NCI-H2171 (cell line): ENCODE measurements at places on chromosomes 2 and 18.
A peak's percentile ranks its signal among the peaks of the same experiment; 100 is the strongest.

GRCh38 chr2:5098286-5098685 lies 593.9 kb upstream of the SOX11 start:
- DNase-seq: no peak

GRCh38 chr2:19769513-19769912 lies 132.3 kb downstream of the TTC32 start:
- no peak for DNase-seq

DNA sequence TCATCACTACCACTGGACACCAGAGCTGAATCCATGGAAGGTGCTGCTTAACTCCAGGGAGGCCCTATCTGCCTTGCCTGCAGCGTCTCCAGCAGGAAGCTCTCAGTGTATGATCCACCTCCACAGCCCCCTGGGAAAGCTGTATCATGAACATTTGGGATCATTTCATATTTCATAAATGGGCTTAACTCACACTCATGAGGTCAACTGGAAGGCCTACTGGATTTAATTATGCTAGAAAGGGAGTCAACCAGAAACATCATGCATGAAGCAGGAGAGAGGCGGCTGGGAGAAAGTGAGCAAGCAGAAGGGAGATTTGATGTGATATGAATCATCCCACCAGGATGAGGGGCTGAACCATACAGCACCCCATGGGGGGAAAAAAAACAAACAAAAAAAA lies 537.7 kb downstream of the TNS1 start:
- no peak for DNase-seq

DNA sequence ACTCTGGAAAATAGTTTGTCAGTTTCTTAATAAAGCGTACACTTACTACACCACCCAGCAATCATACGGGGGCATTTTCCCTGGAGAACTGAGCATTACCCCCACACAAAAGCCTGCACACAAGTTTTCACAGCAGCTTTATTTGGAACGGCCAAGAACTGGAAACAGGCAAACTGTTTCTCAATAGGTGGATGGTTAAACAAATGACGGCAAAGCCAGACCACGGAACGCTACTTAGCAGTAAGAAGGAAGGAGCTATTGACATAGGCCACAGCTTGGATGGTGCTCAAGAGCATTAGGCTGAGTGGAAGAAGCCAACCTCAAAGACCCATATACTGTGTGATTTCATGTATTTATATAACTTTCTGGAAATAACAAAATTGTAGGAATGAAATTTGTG lies 9.0 kb downstream of the MALL start:
- DNase-seq: no peak

- DNase-seq: no peak
These were observed 94.9 kb upstream of the TWSG1 start for GRCh38 chr18:9239720-9240119.

DNA sequence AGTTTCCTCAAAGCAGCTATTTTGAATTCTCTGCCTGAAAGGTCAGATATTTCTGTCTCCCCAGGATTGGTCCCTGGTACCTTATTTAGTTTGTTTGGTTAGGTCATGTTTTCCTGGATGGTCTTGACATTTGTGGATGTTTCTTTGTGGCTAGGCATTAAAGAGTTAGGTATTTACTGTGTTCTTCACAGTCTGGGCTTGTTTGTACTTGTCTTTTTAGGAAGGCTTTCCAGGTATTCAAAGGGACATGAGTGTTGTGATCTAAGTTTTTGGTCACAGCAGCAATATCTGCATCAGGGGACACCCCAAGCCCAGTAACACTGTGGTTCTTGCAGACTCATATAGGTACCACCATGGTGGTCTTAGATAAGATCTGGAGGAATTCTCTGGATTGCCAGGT lies 11.8 kb downstream of the MYO3B start:
- DNase-seq: no peak

GRCh38 chr2:219045937-219046550 lies 4.7 kb upstream of the CFAP65 start:
- DNase-seq: no peak

DNA sequence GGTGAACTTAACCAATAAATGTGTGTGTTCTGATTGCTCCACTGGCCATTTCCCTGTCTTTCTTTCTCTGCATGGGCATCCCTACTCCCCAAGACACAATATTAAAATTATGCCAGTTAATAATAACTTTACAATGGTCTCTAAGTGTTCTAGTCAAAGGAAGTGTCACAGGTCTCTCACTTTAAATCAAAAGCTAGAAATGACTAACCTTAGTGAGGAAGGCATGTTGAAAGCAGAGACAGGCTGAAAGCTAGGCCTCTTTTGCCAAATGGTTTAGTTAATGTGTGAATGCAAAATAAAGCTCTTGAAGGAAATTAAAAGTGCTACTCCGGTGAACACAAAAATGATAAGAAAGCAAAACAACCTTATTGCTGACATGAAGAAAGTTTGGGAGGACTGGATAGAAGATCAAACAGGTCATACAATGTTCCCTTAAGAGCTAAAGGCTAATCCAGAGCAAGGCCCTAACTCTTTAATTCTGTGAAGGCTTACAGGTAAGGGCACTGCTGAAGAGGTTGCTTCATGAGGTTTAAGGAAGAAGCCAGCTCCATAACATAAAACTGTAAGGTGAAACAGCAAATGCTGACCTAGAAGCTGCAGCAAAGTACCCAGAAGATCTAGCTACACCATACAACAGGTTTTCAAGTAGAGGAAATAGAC lies 44.0 kb upstream of the ARHGAP15 start:
- no peak for DNase-seq

DNA sequence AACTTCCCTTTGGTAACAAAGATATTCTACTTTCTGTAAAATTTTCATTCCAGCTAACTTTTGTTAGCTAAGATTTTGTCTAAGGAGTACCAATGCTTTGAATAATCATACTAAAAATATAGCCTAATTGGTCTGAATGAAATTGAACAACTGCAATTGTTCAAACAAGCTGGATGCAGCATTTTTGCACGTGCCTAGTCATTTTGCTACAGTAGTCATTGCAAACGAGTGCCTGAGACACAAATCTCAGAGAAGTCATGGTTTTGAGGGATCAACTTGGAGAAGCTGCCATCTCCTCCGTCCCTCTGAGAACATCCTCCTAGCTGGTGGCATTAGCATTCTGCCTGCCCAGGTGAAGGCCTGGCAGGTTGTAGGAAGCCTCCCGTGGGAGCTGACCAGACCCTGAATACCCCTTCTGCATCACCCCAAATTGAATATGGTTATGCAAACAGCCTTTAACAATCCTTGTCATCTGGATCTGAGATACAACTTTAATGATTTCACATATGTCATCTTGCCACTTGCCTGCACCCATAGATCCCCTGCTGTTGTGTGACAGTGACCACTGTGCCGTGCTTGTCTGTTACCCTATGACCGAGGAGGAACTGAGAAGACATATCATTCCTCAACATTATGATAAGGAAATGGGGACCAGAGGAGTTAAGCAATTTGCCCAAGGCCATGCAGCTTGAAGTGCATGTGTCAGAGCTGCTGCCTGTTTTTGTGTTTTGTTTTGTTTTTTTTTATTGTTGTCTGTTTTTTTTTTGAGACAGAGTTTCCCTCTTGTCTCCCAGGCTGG lies 29.1 kb upstream of the MGAT4A start:
- no peak for DNase-seq

DNA sequence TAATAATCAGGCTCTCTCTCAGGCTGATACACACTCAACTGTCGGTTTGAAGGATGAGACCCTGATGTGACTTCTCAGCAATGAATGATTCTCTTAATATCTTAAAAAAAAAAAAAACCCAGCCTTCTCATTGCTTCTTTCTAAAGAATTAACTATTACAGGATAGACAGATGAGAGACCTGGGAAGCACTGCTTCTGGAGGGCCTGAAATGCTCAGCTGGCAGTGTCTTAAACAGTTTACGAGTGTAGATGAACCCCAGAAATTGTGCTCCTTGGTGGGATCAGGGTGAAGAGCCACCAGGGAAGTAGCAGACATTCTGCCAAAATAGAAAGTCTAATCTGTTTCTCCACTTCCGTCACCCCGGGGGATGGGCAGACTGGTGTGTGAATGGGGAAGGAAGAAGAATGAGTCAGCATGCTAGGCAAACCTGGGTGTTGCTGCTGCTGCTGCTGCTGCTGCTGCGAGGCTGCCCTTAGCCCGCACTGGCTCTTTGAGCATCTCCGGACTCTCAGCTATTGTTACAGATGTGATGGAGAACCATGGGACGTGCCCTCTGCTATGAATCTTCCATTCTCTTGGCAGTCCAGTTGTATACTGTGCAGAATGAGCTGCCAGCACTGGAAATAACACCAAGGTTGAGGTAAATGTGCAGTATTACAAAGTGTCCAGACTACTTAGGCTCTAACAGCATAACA lies 158.4 kb downstream of the SETBP1 start:
- DNase-seq: no peak

GRCh38 chr18:57931038-57931437 lies 113.0 kb upstream of the NEDD4L start:
- DNase-seq: no peak

GRCh38 chr18:12257996-12258718 lies 4.0 kb downstream of the CIDEA start:
- no peak for DNase-seq

GRCh38 chr18:52427521-52428175 lies 87.7 kb downstream of the DCC start:
- DNase-seq: no peak

DNA sequence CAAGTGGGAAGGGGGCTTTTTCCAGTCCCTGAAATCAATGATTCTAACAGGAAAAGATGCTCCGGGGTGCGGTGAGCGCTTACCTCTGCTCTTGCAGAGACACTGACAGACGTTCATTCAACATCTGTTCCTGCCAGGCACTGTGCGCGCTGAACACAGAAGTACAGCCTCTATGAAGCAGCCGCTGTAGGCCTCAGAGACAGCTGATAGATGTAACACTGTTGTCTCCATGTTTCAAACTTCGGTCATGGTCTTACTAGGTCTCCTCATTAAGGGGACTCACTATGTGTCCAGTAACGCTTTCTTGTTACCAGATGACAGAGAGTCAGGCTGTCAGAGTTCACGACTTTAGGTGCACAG lies 649 bp upstream of the CLIP4 start:
- peak; percentile 71 for DNase-seq

DNA sequence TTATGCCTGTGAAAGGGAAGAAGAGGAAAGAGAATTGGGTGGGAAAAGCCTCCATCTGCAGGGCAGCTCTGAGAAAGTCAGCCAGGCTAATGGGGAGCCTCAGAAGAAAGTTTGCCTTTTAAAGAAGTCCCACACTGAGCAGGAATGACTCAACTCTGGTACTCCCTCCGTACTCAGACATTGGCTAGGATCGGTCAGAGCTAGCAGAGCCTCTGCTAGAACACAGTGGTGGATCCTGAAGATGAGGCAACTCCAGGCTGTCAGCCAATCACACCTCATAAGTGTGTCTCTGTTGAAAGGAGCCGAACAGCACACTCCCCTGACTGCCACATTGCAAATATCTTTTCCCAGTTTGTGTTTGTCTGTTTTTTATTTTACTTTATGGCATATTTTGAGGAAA lies 96.9 kb downstream of the HNRNPLL start:
- DNase-seq: no peak
